ENCODE measurements at places on chromosomes 1 and 21.
A peak's percentile ranks its signal among the peaks of the same experiment; 100 is the strongest.

GRCh38 chr1:206734499-206735142, 36.0 kb upstream of the IL19 start:
- DNase-seq, result peak; percentile 51

DNA sequence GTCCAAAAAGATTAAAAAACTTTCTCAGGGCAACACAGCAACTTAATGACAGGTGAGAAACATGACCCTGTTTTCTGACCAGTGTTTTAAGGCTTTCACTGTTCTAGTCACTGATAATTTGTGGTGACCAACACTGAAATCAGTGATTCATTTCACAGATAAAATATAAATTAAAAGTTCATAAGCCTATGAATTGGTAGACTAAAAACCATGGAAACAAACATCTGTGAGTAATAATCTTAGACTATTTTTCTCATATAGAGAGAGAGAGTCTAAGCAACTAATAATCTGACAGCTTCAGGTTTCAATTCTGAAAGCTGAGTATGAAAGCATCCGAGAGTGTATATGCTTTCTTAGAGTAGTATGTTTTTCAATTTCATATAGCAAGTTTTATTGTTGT, 536.9 kb downstream of the ADGRL2 start:
- no peak for DNase-seq

- no peak for DNase-seq
Observed at GRCh38 chr1:166700696-166701095, 138.6 kb upstream of the POGK start.

GRCh38 chr21:37514038-37514667, 147.6 kb downstream of the DYRK1A start:
- no peak for DNase-seq

- no peak for DNase-seq
Observed at GRCh38 chr1:2588661-2589430, 2.3 kb downstream of the PRXL2B start.

DNA sequence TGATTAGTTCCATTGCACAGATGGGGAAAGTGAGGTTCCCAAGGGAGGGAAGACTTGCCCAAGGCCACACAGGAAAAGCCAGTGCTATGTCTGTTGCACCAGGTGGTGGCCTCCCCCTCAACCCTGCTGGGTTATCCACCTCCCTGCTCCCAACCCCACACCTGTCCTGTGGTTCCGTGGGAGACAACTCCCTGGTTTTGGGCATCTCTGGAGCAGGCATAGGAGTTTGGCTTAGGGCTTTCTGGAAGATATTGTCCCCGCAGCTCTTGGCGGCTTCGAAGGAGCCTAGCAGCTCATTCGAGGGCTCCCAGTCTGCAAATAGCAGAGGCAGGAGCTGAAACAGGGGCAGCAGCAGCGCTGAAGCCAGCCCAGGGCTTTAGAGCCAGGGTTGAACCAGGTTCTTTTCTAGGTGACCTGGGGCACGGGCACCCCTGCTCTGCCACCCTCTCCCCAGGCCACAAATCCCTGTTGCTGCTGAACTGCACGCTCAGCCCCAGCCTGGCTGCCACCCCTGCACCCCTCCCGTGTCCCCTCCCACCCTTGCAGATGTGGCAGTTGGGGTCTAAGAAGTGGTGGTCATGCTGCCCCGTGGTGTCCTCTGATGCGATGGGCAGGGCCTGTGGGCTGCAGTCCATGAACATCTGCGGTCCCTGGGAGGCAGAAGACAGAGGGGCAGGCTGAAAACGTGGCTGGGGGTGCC, 22.1 kb downstream of the SPOCD1 start:
- no peak for DNase-seq
